GM03348 (cell line): ENCODE measurements at places on chromosomes 1 and 21.

- DNase-seq, result peak; percentile 39
These were observed 29.6 kb downstream of the DUSP10 start for GRCh38 chr1:221712198-221712684.

DNA sequence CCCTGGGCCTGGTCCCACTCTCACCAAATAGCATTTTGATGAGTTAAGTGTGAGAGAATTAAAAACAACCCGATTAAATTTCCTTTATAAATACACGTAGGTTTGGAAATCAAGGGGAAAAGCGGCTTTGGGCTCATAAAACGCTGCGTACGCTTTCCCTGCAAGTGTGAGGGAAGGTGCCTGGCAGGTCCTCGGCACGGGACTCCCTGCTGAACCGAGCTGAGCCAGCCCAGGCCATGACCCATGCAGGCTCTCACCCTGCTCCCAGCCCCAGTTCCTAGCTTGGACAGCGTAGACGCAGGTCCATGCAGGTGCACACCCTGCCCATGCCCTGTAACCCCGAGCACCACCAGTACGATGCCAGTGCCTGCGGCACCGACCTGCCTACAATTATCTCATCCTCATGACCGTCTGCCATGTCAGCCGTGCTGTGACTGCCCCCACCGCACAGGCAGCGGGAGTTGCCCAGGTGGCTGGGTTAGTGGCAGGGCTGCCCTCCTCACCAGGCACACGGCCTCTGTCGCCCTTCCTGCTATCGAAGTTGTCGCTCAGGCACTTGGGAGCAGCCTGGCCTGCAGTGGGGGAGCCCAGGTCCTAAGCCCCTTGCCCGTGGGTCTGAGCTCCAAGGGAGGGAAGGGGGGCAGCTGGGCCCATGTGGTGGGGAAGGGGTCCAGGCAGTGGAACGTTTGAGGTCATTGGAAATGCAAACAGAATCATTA is 41.0 kb upstream of the ACTRT2 start:
- no peak for DNase-seq

DNA sequence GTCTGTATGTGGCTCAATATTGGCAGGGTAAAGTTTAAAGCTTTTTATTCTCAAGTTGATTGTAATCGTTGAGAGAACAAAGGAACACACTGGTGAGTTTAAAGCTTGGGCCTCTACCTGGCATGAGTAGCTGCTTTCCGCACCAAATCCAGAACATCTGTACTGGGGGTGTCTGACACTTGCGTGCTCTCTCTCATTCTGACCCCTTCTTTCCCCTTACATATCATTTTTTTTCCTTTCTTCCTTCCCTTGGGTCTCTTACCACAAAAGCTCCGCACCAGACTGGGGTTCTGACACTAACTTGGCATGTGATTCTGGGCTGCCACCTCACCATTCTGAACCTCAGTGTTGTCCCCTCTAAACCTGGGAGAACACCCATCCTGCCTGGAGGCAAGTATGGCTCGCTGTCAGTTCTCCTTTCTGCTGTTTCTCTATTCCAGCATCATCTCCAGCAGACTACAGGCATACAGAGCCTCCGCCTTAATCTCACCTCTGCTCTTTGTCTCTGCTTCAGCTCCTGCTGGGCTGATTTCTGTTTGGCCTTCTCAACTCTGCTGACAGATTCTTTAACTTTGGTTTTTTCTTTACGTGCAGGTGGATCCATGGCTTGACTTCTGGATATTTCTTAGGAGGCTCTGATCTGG is 859 bp upstream of the ERMAP start:
- DNase-seq, result no peak

DNA sequence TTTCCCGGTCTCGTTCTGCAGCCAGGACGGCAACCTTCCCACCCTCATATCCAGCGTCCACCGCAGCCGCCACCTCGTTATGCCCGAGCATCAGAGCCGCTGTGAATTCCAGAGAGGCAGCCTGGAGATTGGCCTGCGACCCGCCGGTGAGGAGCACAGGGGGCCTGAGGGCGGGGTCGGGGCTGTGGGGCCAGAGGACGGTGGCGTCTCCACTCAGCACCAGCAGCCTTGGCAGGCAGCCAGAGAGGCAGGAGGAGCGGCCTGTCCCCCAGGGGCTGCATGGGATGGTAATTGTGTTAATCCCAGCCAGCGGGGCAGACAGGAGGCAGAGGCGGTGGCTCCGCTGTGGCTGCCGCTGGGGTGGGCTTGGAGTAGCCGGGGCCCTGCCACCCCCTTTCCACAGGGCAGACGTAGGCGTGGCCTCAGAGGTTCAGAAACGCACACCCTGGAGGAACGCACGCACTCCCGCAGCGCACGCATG is 12.1 kb downstream of the SAMD11 start:
- no peak for DNase-seq

DNA sequence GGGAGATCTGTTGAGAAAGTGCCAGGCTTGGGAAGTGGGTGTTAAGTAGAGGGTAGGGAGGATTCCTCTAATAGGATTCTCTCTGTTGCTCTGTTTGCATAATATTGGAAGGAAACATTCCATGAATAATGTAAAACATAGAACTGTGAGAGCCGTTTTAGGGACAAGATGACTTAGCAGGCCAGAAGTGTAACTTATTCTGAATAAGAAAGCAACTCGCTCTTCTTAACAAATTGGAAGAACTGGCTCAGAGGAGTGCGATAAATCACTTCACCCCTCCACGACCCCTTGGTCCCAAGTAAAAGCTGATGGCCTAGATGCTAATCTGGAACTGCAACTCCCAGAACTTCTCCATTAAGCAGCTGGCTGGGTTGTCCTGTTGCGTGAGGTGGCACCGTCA is 19.1 kb downstream of the SIM2 start:
- DNase-seq, result no peak

DNA sequence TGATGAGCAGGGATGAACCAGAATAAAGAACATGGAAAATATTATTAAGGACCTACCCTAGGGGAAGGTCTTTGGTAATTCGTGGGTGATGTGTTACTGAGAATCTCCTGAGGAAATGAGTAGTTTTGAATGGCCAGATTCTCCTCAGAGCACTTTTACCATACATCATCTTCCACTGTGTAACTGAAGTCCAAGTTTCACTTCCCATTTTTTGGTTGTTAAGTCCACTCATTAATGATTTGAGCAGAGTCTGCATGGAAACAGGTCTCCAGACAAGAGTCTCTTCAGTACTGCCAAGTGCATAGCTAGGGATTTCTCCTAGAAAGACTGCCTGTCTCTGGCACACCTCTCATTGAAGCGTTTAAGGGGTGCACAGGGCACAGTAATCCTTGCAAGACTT is 48.7 kb upstream of the PCP4 start:
- no peak for DNase-seq

DNA sequence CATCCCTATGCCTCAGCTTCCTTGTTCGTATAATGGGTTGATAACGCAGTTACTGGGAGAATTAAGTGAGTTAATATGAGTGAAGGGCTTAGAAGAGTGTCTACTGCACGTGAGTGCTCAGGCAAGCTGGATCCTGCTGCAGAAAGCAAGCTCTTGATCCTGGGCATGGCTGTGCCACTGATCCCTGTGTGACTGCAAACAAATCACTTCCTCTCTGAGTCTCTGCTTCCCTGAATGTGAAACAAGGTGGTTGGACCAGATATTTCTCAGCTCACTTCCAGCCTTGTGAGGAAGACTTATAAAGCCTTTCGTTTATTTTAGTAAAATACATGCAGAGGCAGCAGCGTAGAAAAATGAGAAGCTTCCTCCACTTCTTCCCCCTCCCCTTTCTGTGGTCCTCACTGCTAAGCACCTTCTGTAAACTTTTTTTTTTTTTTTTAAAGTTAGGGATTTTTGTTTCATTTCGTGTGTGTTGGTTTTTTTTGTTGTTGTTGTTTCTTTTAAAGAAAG is 13.8 kb downstream of the PSEN2 start:
- no peak for DNase-seq

DNA sequence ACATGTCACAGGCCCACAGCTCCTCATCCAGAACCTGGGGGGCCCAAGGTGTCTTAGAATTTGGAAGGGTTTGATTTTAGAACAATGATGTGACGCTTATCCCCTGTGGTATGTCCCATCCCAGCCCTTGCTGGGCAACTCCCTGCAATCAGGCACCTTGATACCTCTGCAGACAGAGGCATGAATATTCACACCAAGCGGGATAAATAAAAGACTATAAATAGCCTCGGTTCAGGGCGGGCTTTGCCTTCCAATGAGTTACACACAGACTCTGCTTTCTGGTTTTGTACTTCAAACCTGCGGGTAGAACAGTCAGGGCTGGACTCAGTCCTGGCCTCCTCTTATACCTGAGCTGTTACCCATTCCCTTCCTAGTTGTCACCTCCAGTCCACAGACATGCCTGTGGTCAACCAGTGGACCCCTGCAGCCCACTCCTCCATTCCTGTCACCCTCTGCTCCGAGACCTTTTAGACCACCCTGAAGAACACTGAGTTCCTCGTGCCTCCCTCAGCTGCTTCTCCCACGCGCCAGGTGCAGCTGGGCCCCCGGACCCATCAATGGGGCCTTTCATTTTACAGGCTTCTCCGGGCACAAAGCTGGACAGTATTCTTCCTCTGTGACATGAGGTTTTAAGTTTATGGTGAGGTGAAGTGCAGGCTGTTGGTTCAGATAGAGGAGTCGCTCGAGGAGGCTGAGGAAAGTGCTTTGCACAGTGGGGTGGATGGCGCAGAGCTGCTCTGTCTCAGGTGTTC is 120.1 kb upstream of the TNR start:
- no peak for DNase-seq

- no peak for DNase-seq
These were observed 222.7 kb upstream of the OLFM3 start for GRCh38 chr1:102219463-102219862.

GRCh38 chr1:185916861-185917260 is 182.7 kb downstream of the HMCN1 start:
- DNase-seq, result no peak

- no peak for DNase-seq
These were observed 90.9 kb downstream of the IER5 start for GRCh38 chr1:181179279-181179986.

- no peak for DNase-seq
These were observed 62.1 kb downstream of the GLUL start for GRCh38 chr1:182329471-182329870.

DNA sequence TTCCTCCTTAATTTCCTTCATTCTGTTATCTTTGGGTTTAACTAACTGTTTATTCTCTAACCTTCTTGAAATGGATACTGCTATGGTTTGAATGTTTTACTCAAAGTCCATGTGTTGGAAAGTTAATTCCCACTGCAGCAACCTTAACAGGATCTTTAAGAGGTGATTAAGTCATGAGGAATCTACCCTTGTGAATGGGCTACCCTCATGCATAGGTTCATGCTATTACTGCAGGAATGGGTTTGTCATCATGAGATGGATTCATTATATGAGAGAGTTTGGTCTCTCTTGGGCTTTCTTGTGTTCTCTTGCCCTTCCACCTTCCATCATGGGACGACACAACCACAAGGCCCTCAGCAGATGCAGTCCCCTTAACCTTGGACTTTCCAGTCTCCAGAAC is 516.9 kb downstream of the ADGRL2 start:
- DNase-seq, result no peak

- DNase-seq, result no peak
These were observed 1162.0 kb upstream of the TMPRSS15 start for GRCh38 chr21:19565587-19565986.

- DNase-seq, result no peak
These were observed 23.4 kb upstream of the KIAA1614 start for GRCh38 chr1:180889325-180889724.

- no peak for DNase-seq
These were observed 48.0 kb downstream of the TOR3A start for GRCh38 chr1:179129702-179130473.

- DNase-seq, result no peak
These were observed 112.3 kb upstream of the GADD45A start for GRCh38 chr1:67572594-67573221.
